ENCODE measurements at places on chromosomes 6 and 20. TPM values are rescaled to one million over a fixed set of nuclear protein-coding genes. Genes with fewer than 3 reads are reported as not detected.

The KIF25 gene
- total RNA-seq = 0.14 TPM

The BEND6 gene
- 14.3 TPM for total RNA-seq

The TGM2 gene
- total RNA-seq = 2,042 TPM

The COL11A2 gene
- 0.37 TPM for total RNA-seq

The CBLN4 gene
- not detected for total RNA-seq

The RIPOR2 gene
- total RNA-seq = 0.42 TPM

Measured in smooth muscle cell of the umbilical artery (primary cell).